ENCODE measurements at places on chromosomes 3 and 15.

DNA sequence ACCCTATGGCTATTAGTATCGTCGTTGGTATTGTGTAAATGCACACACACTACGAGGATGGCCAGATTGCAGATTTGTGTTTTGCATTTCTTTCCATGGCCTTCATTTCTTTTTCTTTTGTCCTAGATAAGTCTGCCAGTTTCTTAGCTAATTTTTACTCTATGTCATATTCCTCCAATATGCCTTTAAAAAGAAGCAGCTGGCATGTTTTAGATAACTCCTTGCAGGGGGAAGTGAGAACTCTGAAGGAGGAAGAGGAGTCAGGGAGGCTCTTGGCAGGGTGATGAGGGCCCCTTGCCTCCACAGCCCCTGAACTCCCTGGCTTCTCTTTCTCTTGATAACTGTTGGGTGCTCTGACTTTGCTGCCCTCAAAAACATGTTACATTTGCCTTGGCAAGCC lies 244.0 kb downstream of the GABRG3 start:
- DNase-seq = no peak

- no peak for DNase-seq
These were observed 106.9 kb upstream of the SLCO2A1 start for GRCh38 chr3:134136604-134137003.

DNA sequence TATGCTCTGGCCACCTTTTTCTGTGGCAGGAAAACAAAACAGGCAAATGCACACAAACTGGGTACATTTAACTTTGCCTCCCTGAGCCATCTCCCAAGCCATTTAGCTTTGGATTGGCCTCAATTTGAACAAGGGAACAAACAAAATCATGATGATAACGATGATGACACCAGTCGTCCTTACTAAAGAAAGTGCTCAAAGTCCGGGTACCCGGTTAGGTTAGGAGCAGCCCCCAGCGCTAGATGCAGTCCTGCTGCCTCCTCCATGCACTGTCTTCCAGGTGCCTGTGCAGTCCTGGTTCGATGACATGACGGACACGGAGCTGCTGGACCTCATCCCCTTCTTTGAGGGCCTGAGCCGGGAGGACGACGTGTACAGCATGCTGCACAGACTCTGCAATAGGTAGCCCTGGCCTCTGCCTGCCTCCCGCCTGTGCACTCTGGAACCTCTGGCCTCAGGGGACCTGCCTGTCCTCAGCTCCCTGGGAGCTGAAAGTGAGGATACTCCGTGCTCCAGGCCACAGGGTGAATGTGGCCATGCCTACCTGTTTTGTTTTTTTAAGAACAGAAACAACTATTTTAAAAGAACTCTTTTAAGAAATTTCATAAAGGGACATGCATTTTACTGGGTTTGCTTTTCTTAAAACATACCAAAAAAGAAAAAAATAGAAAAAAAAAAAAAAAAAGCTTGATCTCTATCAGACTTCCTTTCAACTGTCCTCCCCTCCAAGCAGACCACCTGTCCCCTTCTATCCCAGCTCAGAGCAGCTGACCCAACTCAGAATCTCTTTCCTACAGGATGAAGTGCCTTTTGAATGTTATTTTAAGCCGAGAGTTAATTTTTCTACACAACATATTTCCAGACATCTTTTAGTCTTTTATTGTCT lies 9.9 kb upstream of the VILL start:
- no peak for DNase-seq

- DNase-seq = no peak
These were observed 516.9 kb upstream of the TBL1XR1 start for GRCh38 chr3:177713928-177714900.

All from EH (cell line).